ENCODE measurements at places on chromosomes 3 and 15. TPM values are rescaled to one million over a fixed set of nuclear protein-coding genes. Genes with fewer than 3 reads are reported as not detected.

Gene SERPINI2
- not detected for total RNA-seq

DNA sequence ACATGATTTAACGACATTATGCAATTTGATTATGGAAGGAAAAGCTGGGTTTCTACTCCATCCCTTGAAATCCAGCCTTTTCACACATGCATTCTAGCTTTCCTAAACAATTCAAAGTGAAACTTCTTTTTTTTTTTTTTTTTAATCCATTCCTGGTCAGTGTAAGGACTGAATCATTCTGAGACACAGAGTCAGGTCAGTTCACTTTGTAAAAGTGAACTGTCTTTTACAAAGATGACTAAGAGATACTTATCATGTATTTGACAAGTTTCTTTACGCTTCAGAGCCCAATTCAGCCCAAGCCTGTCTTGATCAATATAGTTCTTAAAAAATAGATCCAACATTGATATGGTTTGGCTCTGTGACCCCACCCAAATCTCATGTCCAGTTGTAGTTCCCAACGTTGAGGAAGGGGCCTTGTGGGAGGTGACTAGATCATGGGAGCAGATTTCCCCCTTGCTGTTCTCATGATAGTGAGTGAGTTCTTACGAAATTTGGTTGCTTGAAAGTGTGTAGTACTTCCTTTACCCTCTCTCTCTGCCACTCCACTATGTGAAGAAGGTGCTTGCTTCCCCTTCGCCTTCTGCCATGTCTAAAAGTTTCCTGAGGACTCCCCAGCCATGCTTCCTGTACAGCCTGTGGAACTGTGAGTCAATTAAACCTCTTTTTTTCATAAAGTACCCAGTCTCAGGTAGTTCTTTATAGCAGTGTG, 345.6 kb upstream of the THBS1 start:
- DNase-seq = peak; percentile 82

Gene ITGA11
- not detected for total RNA-seq

Gene ADPRH
- total RNA-seq = 4.7 TPM

Gene ZKSCAN7
- not detected for total RNA-seq

Gene IL17RD
- 3.7 TPM for total RNA-seq

Gene SH3BP5
- 23.0 TPM for total RNA-seq

- no peak for DNase-seq
These were observed 1288.3 kb downstream of the NSUN3 start for GRCh38 chr3:95351158-95351557.

GRCh38 chr3:185063431-185063830, 89.4 kb downstream of the C3orf70 start:
- DNase-seq = no peak

GRCh38 chr3:181066143-181067087, 76.9 kb upstream of the DNAJC19 start:
- no peak for DNase-seq

DNA sequence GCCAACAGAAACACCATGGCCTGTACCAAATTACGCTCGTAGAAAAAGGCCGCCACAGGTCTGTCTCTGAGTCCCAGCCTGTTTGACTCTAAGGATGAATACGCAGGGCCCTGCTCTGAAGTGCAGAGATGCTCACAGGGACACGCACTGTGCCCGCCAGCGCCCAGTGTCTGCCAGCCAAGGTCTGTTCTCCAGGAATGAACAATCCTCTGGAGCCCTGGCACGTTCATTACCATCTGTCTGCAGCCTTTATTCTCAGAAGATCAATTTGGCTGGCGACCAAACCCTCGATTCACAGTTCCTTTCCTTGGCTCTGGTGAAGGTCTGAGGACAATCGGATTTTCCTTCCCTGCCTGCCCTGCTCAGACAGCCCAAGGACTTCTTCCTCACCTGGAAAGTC, 66.3 kb downstream of the NIPA2 start:
- no peak for DNase-seq

Gene CAMP
- total RNA-seq = not detected

Gene LMAN1L
- total RNA-seq = not detected

DNA sequence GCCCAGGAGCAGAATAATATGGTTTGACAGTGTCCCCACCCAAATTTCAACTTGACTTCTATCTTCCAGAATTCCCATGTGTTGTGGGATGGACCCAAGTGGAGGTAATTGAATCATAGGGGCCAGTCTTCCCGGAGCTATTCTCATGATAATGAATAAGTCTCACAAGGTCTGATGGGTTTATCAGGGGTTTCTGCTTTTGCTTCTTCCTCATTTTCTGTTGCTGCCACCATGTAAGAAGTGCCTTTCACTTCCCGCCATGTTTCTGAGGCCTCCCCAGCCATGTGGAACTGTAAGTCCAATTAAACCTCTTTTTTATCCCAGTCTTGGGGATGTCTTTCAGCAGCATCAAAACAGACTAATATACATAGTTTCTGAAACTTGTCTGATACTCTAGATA, 28.4 kb upstream of the ATP2C1 start:
- DNase-seq = no peak

Gene CTXN2
- total RNA-seq = not detected

GRCh38 chr3:169052465-169053302, 610.8 kb downstream of the MECOM start:
- peak; percentile 60 for DNase-seq

GRCh38 chr15:67678993-67679392, 136.5 kb downstream of the MAP2K5 start:
- no peak for DNase-seq

Gene ALDH1L1
- not detected for total RNA-seq

Data from PC-3 (cell line).